ENCODE measurements at places on chromosomes 13 and 19.
A peak's percentile ranks its signal among the peaks of the same experiment; 100 is the strongest.

DNA sequence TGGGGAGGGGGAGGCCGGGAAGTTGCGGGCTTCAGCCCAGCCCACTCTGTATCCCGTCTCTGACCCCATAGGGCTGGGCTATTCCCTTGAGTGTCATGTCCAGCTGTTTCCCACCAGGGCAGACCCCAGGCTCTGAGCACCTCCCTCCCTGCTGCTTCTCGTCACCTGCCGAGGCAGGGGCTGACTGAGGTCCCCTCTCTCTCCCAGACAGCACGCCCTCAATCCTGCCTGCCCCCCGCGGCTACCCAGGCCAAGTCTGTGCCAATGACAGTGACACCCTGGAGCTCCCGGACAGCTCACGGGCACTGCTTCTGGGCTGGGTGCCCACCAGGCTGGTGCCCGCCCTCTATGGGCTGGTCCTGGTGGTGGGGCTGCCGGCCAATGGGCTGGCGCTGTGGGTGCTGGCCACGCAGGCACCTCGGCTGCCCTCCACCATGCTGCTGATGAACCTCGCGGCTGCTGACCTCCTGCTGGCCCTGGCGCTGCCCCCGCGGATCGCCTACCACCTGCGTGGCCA is 625 bp downstream of the F2RL3 start:
- DNase-seq: no peak

DNA sequence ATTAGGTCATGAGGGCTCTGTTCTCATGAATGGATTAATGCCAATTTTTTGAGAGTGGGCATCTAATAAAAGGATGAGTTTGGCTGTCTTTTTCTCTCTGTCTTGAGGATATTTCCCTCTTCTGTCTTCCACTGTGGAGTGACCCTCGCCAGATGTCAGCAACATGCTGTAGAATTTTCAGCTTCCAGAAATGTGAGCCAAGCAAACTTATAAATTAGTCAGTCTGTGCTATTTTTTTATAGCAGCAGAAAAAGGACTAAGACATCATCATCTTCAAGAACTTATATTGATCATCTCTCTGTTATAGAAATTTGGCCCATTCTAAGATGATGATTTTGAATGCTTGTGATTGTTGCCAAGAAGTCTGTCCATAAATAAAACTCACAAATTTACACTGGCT is 431.4 kb downstream of the FGF9 start:
- DNase-seq: no peak

DNA sequence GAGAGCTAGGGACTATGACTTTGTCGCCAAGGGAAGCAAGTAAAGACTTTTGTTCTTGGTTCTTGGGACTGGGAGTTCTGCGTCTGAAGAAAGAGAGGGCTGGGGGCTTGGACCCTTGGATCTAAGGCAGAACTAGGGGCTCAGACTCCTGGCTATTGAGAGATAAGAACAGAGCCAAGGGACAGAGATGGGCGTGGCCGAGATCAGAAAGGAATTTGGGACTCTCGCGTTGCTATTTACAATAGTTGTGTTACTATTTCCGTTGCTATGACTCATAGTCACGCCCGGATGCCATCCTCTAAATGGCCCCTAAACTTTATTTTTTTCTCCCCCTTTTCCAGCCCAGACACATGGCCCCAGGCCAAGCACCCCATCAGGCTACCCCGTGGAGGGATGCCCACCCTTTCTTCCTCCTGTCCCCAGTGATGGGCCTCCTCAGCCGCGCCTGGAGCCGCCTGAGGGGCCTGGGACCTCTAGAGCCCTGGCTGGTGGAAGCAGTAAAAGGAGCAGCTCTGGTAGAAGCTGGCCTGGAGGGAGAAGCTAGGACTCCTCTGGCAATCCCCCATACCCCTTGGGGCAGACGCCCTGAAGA is 759 bp downstream of the PPP1R15A start:
- DNase-seq: peak; percentile 90

DNA sequence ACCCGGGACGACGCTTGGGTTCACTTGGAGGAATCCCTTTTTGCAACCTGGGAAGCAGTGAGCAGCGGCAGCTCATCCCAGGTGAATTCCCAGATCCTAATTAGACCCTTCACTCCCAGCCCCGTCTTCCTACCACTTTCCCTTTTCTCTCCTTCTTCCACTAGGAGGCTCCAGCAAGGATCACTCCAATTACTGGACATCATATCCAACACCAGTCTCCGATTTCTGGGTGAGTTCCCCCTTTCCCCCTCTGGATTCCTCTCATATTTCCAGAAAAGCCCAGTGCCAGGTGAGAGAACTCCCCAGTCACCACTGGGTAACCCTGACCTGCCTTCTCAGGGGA is 17.1 kb upstream of the ZSCAN4 start:
- no peak for DNase-seq
